ENCODE measurements at places on chromosomes 5 and 9. TPM values are rescaled to one million over a fixed set of nuclear protein-coding genes. Genes with fewer than 3 reads are reported as not detected.

Gene PCDHGA9
- total RNA-seq = 0.70 TPM

Gene FOXD4L3
- not detected for total RNA-seq

Gene ADCY2
- total RNA-seq = not detected

Gene PRPF4
- 26.9 TPM for total RNA-seq

Gene PDE8B
- total RNA-seq = not detected

Gene SLC9A3
- 1.2 TPM for total RNA-seq

Gene HAVCR1
- not detected for total RNA-seq

Gene ORM2
- total RNA-seq = not detected

Gene PPP3R2
- not detected for total RNA-seq

Gene NRARP
- 1.1 TPM for total RNA-seq

Gene ADRB2
- 11.9 TPM for total RNA-seq

Gene PRDM9
- total RNA-seq = not detected

Gene KIF12
- total RNA-seq = 6.2 TPM

Gene NAIP
- total RNA-seq = 0.99 TPM

Gene AFAP1L1
- 10.5 TPM for total RNA-seq

Gene INSYN2B
- 5.6 TPM for total RNA-seq

Gene ENTPD2
- total RNA-seq = 0.39 TPM

Gene ALDH1A1
- total RNA-seq = not detected

Gene PCDHB15
- total RNA-seq = 0.04 TPM

Gene FIBCD1
- total RNA-seq = 1.1 TPM

Gene CARD9
- 0.19 TPM for total RNA-seq

Gene SLC35D2
- total RNA-seq = 17.2 TPM

Gene PCDHA11
- total RNA-seq = not detected

Gene GARNL3
- 1.3 TPM for total RNA-seq

Gene ARL14EPL
- not detected for total RNA-seq

Gene EQTN
- total RNA-seq = 0.23 TPM

Gene PCDHA9
- not detected for total RNA-seq

Gene CLIC3
- 8.7 TPM for total RNA-seq

Gene CFAP90
- not detected for total RNA-seq

Gene CER1
- total RNA-seq = not detected

Gene CFAP157
- total RNA-seq = not detected

Gene DPM2
- total RNA-seq = 20.5 TPM

Gene FOXD4
- total RNA-seq = 0.65 TPM

Measured in hair follicular keratinocyte (primary cell).